ENCODE measurements at places on chromosomes 7 and 10.

DNA sequence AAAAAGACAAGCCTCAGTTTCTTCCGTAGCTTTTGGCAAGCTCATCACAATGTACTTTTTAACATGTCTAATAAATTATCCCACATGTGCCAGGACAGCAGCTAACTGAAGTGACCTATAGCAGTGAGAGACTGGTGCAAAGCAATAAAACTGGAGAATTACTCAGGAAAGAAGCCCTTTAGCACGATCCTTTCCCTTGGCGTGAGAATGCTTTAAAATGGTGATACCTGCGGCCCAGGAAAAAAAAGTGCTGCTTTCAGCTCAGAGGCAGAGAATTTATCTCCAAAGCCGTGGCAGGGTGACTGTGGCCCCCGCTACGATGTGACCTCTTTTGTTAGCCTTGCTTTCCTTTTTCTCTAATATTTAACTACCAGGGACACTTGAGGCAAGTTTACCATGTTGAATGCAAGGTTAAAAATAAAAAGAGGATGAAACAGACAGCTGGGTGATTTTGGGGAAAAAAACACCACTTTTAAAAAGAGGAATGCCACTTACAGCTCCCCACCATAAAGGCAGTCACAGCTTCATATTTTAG, 184.0 kb downstream of the FANK1 start:
- no peak overlapping the region for H3K27ac ChIP-seq
- no peak for DNase-seq
- H3K4me1 ChIP-seq: no peaks in the 10 kb centered on the region

DNA sequence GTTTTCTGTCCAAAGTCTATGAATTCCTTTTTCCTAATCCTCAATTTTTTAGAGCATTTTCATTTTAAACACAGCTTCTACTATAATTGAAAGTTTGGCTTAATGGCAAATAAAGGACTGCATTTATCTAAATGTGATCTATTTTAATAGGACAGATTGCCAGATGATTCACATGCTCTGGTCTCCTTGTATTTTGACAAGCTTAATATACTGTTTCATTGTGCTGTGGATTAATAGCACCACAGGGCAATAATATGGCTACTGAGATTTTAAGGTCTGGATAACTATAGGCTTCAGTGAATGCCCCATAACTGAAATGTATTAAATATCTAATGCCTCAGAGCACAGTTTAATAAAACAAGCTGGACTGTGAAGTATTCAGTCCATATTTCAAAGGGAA, 1362.8 kb downstream of the XPNPEP1 start:
- H3K27ac ChIP-seq: no peak overlapping the region
- no peaks in the 10 kb centered on the region for H3K27me3 ChIP-seq
- no peak for DNase-seq
- H3K36me3 ChIP-seq: no peaks in the 10 kb centered on the region
- H3K4me1 ChIP-seq: no peaks in the 10 kb centered on the region

DNA sequence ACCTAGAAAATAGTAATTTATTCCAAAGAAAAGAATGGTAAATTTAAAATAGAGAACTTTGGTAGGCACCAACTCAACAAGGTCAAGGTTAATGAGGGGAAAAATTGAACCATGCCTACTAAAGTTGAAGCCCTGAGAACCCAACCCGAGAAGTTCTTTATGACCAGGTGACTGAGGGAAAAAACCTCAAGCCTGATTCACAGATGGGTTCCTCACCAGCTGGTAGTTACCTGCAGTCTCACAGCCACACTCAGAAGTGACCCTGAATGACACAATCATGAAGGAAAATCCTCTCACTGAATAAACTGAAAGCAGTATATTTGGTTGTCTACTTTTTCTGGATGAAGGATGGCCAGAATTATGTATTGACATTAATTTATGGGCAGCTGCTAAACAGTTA, 7.0 kb downstream of the C10orf67 start:
- peaks cover 6% of the 10 kb centered on the region for H3K36me3 ChIP-seq
- no peak for DNase-seq
- no peak overlapping the region for H3K4me3 ChIP-seq
- H3K4me1 ChIP-seq: peaks cover 26% of the 10 kb centered on the region
- H3K27ac ChIP-seq: no peak overlapping the region
- no peaks in the 10 kb centered on the region for H3K27me3 ChIP-seq

GRCh38 chr7:33128631-33128989, 754 bp upstream of the BBS9 start:
- H3K4me1 ChIP-seq: peaks cover 15% of the 10 kb centered on the region
- peak overlapping the region; percentile 96 for H3K4me3 ChIP-seq
- peak overlapping the region; percentile 86 for H3K27ac ChIP-seq
- peaks cover 3% of the 10 kb centered on the region for H3K36me3 ChIP-seq

DNA sequence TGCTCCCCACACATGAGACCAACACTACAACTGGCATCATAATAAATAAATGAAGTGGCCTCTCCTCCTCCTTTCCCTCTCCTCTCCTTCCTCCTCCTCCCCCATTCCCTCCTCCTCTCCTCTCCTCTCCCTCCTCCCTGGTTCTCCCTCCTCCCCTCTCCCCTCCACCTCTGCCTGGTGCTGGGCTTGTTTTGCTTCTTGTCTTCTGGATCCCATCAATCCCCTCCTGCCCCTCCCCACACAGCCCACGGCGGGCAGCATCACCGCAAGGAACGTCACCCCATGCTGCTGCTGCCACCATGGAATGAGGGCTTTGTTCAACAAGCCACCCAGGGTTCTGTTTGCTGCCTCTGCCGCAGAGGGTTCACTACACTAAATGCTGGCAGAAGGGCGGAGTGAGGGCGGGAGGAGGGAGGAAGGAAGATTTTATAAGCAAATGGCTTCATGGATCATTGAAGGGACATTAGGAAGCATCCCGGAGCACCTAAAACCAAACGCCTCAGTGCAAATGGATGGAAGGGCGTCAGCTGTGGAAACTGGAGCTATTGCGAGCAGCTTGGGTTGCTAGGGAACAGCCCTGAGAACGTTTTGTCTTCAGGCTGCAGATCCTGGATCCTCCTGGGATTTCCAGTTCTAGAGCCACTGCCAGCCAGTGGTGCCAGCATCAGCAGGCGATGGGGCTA, 379.7 kb upstream of the ZMIZ1 start:
- H3K4me3 ChIP-seq: no peak overlapping the region
- H3K4me1 ChIP-seq: no peaks in the 10 kb centered on the region
- H3K27ac ChIP-seq: no peak overlapping the region
- H3K36me3 ChIP-seq: no peaks in the 10 kb centered on the region
- peaks cover under 1% of the 10 kb centered on the region for H3K27me3 ChIP-seq

DNA sequence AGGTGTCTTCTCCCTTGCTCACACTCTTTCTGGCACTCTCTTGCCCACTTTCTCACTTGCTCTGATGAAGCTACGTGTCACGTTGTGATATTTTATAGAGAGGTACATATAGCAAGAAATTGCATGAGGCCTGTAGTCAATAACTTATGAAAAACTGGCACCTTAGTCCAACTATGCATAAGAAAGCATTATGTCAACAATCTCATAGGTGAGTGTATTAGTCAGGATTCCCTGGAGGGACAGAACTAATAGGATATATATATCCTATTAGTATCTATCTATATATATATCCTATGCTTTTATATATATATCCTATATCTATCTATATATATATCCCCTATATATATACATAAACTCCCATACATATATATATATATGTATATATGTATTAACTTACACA, 18.8 kb upstream of the MDFIC start:
- H3K36me3 ChIP-seq: no peaks in the 10 kb centered on the region
- no peak overlapping the region for H3K4me3 ChIP-seq
- H3K27ac ChIP-seq: no peak overlapping the region

- H3K27ac ChIP-seq: no peak overlapping the region
- no peak for DNase-seq
- peaks cover 11% of the 10 kb centered on the region for H3K27me3 ChIP-seq
- H3K4me1 ChIP-seq: peaks cover 1% of the 10 kb centered on the region
- H3K4me3 ChIP-seq: no peak overlapping the region
- H3K36me3 ChIP-seq: no peaks in the 10 kb centered on the region
Measured at GRCh38 chr7:116790025-116790424, 72.4 kb upstream of the CAPZA2 start.

DNA sequence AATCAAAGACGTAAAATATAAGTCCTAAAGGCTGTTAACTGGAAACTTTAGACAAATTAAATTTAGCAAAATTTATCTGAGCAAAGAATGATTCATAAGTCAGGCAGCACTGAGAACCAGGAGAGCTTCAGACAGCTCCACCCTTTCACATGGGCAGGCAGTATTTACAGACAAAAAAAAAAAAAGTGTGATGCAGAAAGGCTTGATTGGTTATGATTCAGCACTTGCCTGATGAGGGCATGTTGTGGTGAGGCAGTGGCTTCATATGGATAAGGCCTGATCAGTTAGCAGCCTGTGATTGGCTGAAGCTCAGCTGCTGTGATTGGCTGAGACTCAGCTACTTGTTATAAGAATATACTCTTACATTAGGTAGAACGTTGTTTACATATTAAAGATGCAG, 495.4 kb upstream of the POM121L12 start:
- no peak overlapping the region for H3K27ac ChIP-seq
- no peaks in the 10 kb centered on the region for H3K27me3 ChIP-seq
- H3K36me3 ChIP-seq: no peaks in the 10 kb centered on the region

GRCh38 chr10:12391206-12391605, 41.9 kb downstream of the CAMK1D start:
- no peaks in the 10 kb centered on the region for H3K36me3 ChIP-seq
- no peak for DNase-seq
- H3K4me1 ChIP-seq: peaks cover 1% of the 10 kb centered on the region
- no peaks in the 10 kb centered on the region for H3K27me3 ChIP-seq

GRCh38 chr10:21751341-21752310, 217.6 kb downstream of the MLLT10 start:
- no peak overlapping the region for H3K27ac ChIP-seq
- H3K4me3 ChIP-seq: no peak overlapping the region
- peaks cover 9% of the 10 kb centered on the region for H3K36me3 ChIP-seq
- DNase-seq: no peak

All from activated naive CD8-positive, alpha-beta T cell treated with anti-CD3 and anti-CD28 coated beads, Interleukin-2, amount 10 ng/mL, durations not matched to agents 7 days and 5 days (primary cell).